ENCODE measurements at places on chromosomes 1 and 21. TPM values are rescaled to one million over a fixed set of nuclear protein-coding genes. Genes with fewer than 3 reads are reported as not detected.

LYPD8 gene
- not detected for total RNA-seq

AADACL4 gene
- total RNA-seq, result 0.24 TPM

- peak overlapping the region; percentile 67 for H3K27ac ChIP-seq
- no peaks in the 10 kb centered on the region for H3K36me3 ChIP-seq
- no peak overlapping the region for H3K4me3 ChIP-seq
- H3K4me1 ChIP-seq, result no peaks in the 10 kb centered on the region
- DNase-seq, result no peak
These were observed 45.1 kb downstream of the IVNS1ABP start for GRCh38 chr1:185271921-185272320.

CFAP74 gene
- 0.93 TPM for total RNA-seq

DESI2 gene
- 32.7 TPM for total RNA-seq

GRCh38 chr1:94648225-94649007, 106.9 kb upstream of the F3 start:
- H3K4me3 ChIP-seq, result no peak overlapping the region
- H3K36me3 ChIP-seq, result peaks cover 1% of the 10 kb centered on the region
- H3K27ac ChIP-seq, result peak overlapping the region; percentile 30
- no peak for DNase-seq

LCE2C gene
- total RNA-seq, result not detected

DNA sequence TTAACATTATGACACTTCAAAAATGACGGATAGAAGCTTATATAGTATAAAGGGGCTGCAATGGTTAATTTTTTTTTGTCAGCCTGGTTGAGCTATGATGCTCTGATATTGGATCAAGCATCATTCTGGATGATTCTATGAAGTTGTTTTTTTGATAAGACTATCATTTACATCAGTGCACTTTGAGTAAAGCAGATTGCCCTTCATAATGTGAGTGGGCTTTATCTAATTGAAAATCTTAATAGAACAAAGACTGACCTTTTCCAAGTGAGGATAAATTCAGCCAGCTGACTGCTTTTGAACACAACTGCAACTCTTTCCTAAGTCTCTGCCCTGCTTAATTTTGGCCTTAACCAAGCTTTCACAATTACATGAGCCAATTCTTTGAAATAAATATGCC, 1476.2 kb downstream of the NCAM2 start:
- no peak for DNase-seq
- H3K4me3 ChIP-seq, result no peak overlapping the region
- H3K27me3 ChIP-seq, result no peaks in the 10 kb centered on the region
- no peak overlapping the region for H3K27ac ChIP-seq
- peaks cover 3% of the 10 kb centered on the region for H3K4me1 ChIP-seq
- no peaks in the 10 kb centered on the region for H3K36me3 ChIP-seq

DNA sequence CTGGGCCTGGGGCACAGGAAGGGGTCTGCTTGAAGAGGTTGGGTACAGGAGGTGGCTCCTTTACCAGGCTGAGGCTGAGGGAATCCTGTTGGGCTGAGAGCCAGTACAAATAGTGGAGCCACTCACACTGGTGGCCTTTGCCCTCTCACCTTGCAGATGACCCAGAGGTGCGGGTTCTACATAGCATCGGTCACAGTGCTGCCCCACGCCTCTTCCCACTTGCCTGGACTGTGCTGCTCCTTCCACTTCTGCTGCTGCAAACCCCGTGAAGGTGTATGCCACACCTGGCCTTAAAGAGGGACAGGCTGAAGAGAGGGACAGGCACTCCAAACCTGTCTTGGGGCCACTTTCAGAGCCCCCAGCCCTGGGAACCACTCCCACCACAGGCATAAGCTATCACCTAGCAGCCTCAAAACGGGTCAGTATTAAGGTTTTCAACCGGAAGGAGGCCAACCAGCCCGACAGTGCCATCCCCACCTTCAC, 1.8 kb upstream of the SLC50A1 start:
- DNase-seq, result no peak
- no peaks in the 10 kb centered on the region for H3K27me3 ChIP-seq
- no peak overlapping the region for H3K4me3 ChIP-seq
- H3K4me1 ChIP-seq, result peaks cover 35% of the 10 kb centered on the region
